ENCODE measurements at places on chromosomes 11 and 22.

DNA sequence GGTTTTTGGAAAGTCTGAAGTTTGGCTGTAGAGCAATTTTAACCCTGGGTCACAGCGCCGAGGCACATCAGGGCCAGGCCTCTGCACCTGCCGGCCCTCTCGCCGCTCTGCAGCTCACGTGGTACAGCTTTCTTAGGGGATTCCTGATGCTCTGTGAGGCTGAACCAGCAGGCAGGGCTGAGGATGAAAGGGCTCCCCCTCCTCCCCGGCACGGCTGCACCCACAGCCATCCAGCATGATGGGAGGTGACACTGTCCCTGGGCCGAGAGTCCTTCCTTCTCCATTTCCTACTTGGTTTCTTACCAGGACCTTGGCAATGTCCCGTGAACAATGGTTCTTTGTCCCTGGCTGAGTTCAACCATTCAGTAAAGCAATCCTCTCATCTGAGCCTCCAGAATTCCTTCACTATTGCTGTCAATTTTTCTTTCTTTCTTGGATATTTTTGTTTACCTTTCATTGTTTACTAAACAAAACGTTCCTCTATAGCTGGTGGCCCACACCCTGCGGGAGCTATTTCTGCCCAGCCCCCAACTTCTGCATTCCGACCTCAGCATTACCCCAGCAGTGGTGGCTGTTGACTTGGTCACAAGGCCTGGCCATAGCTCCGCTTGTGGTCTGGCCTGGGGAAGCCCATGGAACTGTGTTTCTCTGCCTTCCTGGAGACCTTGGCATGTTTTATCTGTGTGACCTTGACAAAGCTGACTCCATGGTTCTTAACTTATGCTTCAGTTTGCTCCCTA lies 172.8 kb upstream of the B3GAT1 start:
- no peak for DNase-seq

DNA sequence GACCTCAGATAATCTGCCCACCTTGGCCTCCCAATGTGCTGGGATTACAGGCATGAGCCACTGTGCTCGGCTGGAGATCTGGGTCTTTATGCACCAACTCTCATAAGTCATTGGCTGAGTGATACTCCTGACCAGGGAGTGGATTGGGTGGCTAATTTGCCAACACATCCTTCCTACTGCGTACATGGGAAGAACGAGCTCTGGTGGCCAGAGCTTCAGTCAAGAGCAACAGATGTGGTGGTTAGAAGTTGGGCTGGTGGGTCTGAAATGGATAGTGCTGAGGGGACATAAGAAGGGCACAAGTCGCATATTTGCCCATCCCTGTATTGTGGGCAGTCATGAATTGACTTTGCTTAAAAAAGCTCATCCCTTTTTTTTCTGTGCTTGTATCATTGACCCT lies 74.1 kb upstream of the AMPD3 start:
- DNase-seq = no peak

GRCh38 chr11:34341931-34342533 lies 15.8 kb downstream of the ABTB2 start:
- DNase-seq = no peak

GRCh38 chr11:28842716-28843115 lies 734.5 kb downstream of the METTL15 start:
- no peak for DNase-seq

DNA sequence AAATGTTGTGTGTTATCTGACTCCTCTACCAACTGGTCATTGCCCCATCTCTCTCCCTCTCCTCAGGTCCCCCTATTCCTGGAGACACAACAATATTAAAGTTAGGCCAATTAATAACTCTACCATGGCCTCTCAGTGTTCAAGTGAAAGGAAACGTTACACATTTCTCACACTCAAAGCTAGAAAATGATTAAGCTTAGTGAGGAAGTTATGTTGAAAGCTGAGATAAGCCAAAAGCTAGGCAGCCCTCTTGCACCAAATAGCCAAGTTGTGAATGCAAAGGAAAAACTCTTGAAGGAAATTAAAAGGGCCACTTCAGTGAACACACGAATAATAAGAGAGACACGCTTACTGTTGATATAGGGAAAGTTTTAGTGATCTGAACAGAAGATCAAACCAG lies 6.9 kb downstream of the DLG2 start:
- DNase-seq = no peak

DNA sequence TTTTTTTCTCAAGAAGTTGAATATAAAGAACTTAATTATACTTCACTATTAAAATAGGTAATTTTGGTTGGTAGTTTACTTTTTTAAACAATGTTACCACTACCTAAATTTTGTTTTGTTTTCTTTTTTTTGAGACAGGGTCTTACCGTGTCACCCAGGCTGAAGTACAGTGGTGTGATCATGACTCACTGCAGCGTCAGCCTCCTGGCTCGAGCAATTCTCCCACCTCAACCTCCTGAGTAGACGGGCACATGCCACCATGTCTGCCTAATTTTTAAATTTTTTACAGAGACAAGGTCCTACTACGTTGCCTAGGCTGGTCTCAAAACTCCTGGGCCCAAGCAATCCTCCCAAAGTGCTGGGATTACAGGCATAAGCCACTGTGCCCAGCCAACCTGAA lies 17.6 kb downstream of the SPCS2 start:
- DNase-seq = no peak

GRCh38 chr22:27670701-27671412 lies 130.7 kb downstream of the MN1 start:
- DNase-seq = peak; percentile 68

- peak; percentile 17 for DNase-seq
These were observed 74.7 kb downstream of the CHST1 start for GRCh38 chr11:45590743-45591142.

DNA sequence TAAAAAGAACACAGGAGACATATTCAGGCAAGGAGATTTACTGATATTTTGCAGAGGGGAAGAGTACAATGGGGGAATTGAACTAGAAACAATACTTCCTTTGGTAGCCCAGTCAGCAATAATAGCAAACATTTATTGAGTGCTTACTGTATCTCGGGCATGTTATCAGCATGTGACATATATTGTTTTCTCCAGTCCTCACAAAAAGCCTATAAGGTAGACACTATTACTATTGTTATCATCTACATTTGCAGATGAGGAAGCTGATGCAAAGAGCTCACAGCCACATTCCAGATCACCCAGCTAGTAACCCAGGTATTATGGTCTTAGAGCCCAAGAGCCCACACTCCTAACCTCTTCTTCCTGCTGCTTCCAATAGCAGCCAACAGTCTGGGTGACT lies 27.9 kb downstream of the NAV2 start:
- no peak for DNase-seq

- DNase-seq = no peak
These were observed 34.1 kb upstream of the OR8B8 start for GRCh38 chr11:124479561-124479960.

GRCh38 chr11:79165908-79166307 lies 274.9 kb downstream of the TENM4 start:
- DNase-seq = no peak

GRCh38 chr11:613369-613968 lies 2.3 kb downstream of the IRF7 start:
- DNase-seq = peak; percentile 30

GRCh38 chr11:85974122-85974521 lies 94.8 kb downstream of the PICALM start:
- no peak for DNase-seq

DNA sequence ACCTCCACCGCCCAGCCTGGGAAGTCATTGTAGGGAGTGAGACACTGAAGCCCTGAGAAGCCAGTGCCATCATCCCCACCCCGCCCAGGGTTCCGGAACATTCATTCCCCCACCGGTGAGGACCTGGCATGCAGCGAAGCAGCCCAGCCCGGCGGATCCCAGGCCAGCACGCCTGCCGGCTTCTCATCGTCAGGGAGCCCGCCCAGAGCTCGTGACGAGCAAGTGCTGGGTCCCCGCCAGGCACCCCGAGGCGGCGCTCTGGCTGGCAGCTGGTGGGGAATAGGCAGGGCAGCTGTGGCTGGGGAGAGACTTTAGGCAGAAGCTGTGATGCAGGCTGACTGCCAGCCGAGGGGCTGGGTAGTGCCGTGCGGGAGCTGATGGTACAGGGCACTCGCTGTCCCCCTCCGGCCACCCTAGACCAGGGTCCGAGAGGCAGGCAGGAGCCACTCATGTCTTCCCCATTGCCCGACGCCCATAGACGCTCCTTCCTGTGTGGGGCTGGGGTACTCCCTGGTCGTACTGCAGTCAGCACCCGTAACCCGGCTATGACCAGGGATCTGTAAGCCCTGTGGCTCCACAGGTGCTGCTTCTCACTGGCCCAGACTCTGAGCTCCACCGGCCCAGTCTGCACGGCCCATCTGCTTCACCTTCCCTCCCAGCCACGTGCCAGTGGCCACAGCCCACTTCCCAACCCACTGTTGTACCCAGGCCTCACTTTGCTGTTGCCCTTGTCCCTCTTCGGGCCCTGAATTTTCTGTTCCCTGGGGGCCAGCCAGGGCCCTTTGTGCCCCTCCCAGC lies 24.5 kb upstream of the CABP7 start:
- DNase-seq = no peak

GRCh38 chr22:35440129-35440528 lies 40.2 kb downstream of the MCM5 start:
- no peak for DNase-seq

GRCh38 chr11:11949482-11949881 lies 58.9 kb downstream of the DKK3 start:
- no peak for DNase-seq

- DNase-seq = no peak
These were observed 34.8 kb upstream of the SOX10 start for GRCh38 chr22:38018938-38019827.

GRCh38 chr11:77568916-77569675 lies 20.7 kb upstream of the AQP11 start:
- no peak for DNase-seq

DNA sequence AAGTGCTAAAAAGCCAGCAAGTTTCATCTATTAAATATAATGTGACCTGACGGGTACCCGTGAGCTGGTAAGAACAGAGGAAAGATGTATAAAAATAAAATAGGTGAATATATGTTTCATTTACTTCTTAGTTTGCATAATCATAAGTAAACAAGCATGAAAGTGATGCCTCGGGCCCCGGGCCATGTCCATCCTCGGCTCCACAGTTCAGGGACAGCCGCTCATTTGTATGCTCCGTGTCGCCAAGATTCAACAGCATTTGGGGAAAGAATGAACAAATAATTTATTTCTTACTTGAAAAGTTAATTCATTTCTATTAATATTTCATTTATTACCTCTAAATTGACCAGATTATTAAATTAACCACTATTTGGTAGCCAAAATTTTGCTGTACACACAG lies 251.8 kb downstream of the NTM start:
- DNase-seq = no peak

- no peak for DNase-seq
These were observed 92.1 kb upstream of the APOA1 start for GRCh38 chr11:116929414-116930090.

- no peak for DNase-seq
These were observed 25.0 kb downstream of the GDPD5 start for GRCh38 chr11:75500742-75501141.

DNA sequence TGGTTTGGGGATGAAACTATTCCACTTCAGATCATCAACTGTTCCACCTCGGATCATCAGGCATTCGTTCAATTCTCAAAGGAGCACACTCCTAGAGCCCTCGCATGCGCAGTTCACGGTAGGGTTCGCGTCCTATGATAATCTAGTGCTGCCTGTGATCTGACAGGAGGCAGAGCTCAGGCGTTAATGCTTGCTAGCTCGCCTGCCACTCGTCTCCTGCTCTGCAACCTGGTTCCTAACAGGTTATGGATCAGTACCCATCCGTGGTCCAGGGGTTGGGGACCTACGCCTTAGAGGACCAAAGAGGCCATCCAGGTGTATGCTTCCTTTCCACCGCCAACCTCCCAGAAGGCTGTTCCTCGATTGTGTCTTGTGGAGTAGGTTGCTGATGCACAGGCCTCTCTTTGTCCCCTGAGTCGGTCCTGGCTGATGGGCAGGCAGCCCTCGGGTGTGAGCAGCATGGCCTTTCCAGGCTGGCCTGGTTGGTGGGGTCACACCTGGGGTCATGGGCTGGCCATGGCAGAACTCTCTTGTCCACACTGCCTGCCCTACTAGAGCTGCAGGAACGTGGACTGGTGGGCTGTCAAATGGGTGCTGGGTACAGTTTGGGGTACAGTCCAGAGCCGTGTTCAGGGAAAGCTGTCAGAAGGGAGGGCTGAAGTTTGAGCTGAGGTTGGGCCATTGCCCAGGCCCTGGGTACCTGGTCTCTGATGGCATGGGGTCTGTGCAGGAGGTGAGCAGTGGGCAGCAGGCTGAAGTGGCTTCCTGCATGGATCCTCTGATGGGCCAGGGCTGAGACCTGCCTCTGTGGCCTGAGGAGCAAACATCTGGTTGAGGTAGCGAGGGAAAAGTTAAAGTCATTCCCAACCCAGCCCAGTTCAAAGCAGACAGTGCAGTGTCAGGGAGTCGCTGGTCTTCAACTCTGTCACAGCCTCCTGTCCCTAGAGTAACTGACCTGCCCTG lies 11.1 kb downstream of the PRDM11 start:
- DNase-seq = no peak

GRCh38 chr11:111347002-111347722 lies 31.9 kb downstream of the POU2AF1 start:
- no peak for DNase-seq

GRCh38 chr11:92837595-92837994 lies 131.9 kb upstream of the MTNR1B start:
- DNase-seq = no peak

GRCh38 chr11:13324709-13325108 lies 47.1 kb downstream of the BMAL1 start:
- no peak for DNase-seq

GRCh38 chr11:19436932-19437331 lies 196.2 kb upstream of the E2F8 start:
- no peak for DNase-seq

DNA sequence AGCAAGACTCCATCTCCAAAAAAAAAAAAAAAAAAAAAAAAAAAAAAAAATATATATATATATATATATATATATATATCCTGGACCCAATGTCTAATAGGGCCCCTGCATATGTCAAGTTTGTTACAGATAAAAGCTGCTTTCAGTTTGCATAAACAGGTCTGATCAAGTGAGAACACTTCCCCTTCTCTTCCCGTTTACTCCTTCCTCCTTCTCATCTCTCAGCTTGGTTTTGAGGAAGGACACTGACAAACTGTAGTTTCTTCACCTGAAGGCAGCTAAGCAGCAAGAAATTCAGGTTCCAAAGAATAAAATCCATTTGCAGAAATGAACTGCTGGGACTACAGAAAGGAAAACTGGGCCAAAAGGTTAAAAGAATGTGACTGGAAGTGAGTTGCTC lies 11.7 kb downstream of the THOC5 start:
- no peak for DNase-seq

Measured in fibroblast of skin of back (primary cell).